Fibroblast of villous mesenchyme (primary cell): ENCODE measurements at places on chromosomes 3 and 15. TPM values are rescaled to one million over a fixed set of nuclear protein-coding genes. Genes with fewer than 3 reads are reported as not detected.

Gene WDR73
- 37.0 and 47.5 TPM in 2 replicates for total RNA-seq

Gene CHRM5
- total RNA-seq = under 0.01 TPM in 2 replicates

Gene ZNF502
- 4.2 and 6.9 TPM in 2 replicates for total RNA-seq

Gene KBTBD8
- total RNA-seq = 3.5 and 4.3 TPM in 2 replicates

Gene LRRC2
- 2.2 and 5.2 TPM in 2 replicates for total RNA-seq

DNA sequence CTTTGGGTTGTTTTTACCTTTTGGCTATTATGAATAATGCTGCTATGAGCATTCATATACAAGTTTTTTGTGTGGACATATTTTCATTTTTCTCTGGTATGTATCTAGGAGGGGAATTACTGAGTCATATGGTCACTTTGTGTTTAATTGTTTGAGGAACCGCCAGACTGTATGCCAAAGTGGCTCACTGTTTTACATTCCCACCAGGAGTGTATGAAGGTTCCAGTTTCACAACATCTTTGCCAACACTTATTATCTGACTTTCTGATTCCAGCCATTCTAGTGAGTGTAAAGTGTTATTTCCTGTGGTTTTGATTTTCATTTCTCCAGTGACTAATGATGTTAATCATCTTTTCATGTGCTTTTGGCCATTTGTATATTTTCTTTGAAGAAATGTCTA is 51.8 kb downstream of the CMTM7 start:
- peak; percentile 63 for DNase-seq

GRCh38 chr3:73203633-73204032 is 142.2 kb downstream of the EBLN2 start:
- DNase-seq = no peak

DNA sequence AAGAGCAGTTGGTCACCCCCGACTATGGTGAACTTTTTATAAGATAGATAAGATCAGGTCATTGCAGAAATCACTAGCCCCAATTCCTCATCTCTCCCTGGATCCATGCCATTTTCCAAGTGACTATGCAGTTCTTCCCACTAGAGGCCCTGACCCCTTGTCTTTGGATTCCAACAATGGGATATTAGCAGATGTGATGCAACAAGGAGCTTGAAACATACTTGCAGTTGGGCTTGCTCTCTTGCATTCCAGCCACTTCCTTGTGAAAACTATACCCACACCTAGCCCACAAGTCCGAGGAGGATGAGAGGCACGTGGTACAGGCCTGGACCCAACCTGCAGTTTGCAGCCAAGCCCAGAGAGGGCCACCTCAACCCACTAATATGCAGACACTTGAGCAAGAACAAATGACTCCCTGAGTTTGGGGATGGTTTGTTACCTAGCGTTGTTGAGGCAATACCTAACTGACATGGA is 60.6 kb downstream of the SUCLG2 start:
- peak; percentile 26 for DNase-seq

DNA sequence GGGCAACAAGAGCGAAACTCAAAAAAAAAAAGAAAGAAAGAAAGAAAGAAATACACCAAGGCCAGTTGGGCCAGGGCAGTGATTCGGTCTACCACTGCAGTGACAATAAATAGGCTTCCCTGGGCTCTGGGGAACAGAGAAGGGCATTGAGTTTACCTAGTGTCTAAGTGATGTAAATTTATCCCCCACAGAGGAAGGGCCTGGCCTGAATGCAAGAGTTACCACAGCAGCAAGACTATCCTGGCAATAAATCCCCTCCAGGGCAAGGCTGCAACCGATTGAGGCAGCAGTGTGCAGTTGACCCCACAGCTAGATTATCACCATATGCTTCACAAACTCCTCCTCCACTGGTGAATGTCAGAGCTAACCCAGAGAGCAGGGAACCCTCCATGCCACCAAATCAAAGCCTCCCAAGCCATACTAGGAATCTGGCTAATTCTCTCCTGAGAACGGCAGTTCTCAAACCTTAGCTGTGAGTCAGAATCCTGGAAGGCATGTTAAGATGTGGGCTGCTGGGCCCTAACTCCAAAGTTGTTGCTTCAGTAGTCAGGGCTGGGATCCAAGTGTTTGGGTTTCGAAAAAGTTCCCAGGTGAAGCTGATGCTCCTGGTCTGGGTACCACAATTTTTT is 64.3 kb upstream of the GATM start:
- DNase-seq = peak; percentile 54

- DNase-seq = peak; percentile 88
These were observed 451.1 kb upstream of the KCNMB2 start for GRCh38 chr3:178084938-178085816.

DNA sequence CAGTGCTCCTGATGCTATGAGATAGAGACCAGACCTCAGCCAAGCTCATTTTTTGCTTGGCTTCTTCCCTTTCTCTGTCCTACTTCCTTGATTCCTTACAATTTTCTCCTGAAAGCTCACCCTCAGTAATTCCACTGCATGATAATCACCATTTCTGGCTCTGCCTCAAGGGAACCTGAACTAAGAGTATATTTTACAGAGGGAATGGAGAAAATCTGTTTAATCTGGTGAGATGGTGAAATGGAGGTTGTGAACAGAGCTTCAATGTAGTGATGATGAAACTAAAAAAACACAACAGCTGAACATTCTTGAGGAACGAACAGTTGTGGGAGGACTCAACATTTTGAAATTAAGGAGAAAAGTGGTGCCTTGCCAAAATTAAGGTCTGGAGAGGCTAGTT is 16.3 kb downstream of the HHLA2 start:
- no peak for DNase-seq

DNA sequence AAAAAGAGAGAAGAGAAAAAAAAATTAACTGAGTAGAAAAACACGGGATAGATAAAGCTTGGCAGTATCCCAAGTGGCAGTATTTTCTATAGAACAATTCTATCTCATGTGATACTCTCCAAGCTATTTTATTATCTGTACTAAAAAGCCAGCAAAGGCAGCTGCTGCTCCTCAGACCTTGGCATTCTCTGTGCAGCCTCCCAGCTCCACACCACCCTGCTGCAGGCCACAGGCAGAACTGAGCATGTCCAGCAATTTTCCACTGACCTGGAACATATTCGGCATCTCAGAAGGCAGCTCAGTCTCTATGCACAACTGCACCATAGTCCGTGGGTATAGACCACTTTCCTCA is 1161.4 kb downstream of the IGSF11 start:
- no peak for DNase-seq
